AG04449 (cell line): ENCODE measurements at places on chromosomes 3 and 15.

- DNase-seq: no peak
Measured at GRCh38 chr15:68055224-68055705, 1.1 kb downstream of the PIAS1 start.

DNA sequence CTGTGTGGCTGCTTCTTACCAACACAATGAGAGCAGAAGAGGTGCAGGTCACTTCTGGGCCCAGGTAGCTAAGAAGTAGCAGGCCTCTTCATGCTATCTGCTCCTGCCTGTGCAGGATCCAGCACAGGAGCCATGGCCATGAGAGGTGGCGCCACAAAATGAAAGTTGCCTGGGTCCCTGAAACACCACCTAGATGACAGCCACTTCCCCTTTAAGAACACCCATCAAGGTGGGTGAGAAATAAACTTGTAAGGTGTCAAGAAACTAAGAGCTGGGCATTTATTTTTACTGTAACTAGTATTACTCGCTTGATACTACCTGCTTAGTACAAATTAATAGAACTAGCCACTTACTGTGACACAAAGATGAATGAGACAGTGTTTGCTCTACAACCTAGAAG, 484.6 kb upstream of the TBL1XR1 start:
- no peak for DNase-seq

DNA sequence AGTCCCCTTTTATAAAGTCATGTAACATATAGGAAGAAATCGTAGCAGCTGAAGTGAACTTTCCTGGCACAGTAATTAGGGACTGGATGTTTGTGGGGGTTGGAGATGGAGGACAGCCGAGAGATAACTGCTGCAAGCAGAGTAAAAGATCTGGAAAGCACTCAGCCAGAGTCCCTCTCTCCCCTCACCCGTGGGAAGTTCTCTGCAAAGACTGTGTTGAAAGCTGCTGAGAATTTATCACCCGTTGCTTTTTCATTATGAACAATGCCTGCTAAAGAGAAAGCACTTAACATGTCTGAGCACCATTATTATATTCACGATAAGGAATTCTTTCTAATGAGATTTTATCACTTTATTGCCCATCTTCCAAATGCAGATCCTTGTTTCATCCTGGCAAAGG, 248.8 kb downstream of the SHOX2 start:
- no peak for DNase-seq

- DNase-seq: no peak
Measured at GRCh38 chr3:50396502-50396901, 37.2 kb upstream of the TMEM115 start.

DNA sequence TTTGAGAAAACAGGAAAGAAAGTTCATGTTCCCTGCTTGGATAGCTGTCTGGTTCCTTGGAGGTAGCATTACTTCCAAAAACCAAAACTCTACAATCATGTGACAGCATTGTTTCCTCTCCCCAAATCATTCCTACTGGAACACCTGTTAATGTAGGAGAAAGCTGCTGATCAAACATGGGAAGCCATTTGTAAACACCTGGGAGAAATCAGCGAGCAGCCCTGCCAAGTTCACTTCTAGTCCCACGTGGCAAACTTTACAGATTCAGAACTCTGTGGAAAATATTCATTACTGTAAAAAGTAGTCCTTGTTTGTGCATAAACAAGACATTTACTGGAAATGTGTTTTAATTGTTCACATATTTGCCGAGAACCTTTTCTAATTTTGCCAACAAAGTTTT, 275.5 kb upstream of the AZI2 start:
- DNase-seq: no peak

DNA sequence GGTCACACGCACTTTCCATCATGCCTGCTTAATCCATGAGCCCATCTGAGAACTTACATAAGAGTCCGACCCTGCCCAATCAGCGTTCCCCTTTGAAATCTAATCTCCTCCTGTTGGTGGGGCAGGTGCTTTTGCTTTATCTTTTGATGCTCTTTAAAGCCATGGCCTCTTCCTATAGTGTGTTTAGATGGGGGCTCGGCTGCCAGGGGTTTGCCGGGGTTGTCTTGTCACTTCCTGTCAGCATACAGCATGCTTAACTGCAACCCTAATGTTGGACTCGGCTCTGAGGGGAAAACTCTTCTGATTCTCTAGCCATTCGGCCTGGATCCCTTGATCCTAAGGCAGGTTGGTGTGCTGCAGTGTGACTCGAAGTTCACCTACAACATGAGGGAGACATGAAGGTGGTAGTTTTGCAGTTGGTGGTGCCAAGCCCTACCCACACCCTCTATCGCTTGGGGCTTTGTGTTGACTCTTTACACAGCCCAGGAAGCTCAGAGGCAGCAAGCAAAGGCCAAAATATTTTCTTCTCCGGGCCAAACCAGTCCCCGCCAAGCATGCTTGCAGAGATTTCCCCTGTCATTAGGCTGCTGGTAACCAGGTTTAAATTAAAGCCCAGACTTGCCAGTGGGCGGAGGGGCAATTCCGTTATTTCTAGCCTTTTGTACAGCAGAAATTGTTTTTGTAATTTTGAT, 218.7 kb downstream of the FEZF2 start:
- no peak for DNase-seq

DNA sequence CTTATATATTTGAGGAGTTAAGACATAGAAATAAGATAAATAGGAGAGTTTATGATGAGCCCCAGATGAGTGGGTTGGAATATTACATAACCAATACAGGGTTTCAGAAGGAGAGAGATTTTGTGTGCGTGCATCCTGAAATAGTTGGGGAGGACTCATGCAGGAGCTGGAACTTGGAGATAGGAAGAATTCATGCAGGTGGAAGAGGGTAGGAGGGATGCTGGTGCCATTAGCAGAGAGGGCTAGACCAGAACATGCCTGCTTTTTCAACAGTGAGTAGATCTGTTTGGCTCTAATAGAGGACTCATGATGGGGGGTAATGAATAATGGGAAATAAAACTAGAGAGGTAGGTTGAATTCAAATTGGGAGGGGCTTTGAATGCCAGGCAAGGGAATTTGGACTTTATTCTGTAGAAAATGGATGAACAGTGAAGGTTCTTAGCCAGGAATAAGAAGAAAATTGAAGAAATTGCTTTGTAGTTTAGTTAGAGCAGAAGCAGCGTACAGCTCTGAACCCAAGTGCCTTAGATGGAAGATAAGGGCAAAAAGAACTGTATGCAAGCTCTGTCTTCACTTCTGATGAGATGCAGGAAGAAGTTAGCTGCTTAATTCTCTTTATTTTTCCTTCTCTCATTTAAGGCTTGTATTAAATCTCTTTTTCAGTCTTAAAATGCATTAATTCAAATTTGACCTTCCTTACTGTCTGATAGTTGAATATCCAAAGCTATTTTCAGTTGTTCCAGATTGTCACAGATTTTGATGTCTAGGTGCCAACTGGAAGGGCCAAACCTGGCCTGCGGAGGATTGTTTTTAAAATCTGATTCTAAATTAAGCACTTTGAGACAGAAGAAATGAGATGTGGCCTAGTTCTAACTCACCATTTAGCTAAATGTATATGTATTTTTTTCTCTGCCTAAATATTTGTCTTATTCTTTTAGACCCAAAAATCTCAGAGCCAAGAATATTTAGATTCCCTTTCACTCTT, 86.3 kb downstream of the PPM1L start:
- no peak for DNase-seq

- no peak for DNase-seq
Measured at GRCh38 chr3:98890965-98891910, 10.3 kb downstream of the DCBLD2 start.

DNA sequence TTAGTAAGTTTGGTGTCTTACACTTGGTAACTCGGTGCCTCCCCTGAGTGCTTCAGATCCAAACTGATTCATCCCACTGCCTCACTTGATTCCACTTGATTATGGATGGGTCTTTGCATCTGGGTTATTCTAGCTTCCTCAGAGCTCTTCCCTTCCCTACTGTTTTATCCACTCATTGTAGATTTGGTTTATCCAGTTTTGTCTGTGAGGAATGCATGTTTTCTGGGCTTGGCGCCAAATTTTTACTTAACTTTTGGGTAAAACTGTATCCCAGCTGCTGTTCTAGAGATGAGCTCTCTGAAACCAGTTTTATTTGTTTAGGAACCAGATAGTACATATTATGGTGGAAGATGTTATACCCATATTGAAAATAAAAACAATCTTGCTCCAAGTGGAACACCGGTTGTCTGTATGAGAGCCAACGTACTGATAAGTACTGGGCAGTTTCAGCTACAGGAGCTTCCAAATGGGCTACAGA, 20.9 kb downstream of the RAD54L2 start:
- peak; percentile 56 for DNase-seq

- no peak for DNase-seq
Measured at GRCh38 chr3:85589145-85589544, 630.4 kb downstream of the CADM2 start.

GRCh38 chr3:41050144-41050543, 149.2 kb upstream of the CTNNB1 start:
- DNase-seq: no peak

DNA sequence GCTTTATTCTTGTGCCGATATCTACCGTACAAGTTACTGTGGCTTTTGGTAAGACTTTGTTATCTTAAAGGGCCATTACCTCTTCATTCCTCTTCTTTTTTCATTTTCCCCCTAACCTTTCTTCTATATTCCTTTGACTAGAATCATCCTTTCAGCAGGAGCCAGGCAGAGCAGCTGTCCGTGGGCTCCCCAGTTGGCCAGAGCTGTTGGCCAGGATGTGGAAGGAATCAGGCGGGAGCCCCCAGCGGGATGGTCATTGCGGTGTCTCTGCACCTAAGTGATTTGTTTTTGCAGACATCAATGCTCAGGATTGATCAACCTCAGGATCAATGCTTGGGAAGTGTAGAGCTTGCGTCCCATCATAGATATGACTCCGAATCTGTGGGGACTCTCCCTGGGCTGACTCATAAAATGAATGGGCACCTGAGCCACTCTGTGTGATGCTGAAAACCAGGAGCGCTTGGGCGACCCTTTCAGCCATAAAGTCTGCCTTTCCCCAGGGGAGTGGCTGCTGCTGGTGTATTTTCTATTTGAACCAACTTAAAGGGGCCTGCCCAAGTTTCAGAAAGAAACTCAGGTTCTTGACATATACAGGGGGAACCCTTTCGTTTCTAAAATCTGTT, 21.7 kb downstream of the APBA2 start:
- DNase-seq: no peak

GRCh38 chr3:23439080-23439479, 236.0 kb downstream of the UBE2E2 start:
- DNase-seq: no peak

DNA sequence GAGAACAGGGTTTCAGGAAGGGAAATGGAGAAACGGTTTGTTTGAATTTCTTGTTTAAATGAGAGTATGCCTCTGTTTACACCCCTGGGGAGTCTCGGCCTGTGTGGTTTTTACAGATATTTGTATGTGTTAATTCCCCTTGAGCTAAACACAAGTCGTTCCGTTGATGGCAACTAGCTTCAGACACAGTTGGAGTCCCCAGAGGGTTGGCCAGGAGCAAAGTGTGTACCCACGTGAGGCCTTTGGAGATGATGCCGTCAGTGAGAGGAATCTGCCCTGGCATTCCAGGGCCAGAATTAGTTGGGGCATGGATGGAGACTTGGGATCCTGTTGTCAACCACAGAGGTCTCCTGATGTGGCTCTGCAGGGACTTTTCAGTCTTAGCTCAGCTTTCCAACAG, 44.0 kb downstream of the CEMIP start:
- DNase-seq: no peak

DNA sequence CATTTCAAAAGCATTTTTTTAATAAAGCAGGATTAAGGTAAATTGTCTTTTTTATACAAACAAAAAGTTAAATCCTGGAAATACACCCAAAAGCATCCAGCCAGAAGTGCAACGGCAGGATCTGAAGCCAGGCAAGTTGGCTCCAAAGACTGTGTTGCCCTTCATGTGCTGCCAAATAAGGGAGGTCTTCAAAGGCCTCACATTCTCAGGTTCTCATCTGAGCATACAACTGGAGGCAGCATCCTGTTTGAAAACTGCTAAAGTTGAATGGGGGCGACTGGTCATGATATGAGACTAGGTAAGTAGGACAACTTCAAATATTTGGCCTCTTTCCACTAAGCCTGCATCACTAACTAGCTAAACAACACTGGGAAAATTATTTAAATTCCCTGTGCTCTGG, 52.2 kb downstream of the IMPG2 start:
- DNase-seq: no peak

GRCh38 chr15:52678468-52679231, 538 bp downstream of the ATOSA start:
- DNase-seq: no peak

DNA sequence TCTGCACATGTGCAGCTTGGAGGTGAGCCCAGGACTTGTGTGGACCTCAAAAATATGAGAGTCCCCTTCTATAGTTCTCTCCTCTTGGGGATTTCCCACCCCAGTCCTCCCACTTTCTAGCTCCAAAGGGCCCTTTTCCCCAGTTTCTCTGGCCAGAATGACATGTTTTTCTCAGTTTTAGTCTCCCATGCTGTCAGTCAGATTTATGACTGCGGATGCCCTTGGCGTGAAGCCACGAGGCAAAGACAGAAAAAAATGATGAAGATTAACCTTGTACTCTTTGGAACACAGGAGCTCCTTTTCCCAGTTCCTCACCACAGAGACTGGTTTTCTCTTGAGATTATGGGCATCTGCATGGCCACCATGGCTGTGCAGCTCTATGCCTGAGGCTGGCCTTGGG, 72.0 kb upstream of the TTBK2 start:
- DNase-seq: no peak

- no peak for DNase-seq
Measured at GRCh38 chr15:64134345-64134829, 17.1 kb upstream of the SNX22 start.

DNA sequence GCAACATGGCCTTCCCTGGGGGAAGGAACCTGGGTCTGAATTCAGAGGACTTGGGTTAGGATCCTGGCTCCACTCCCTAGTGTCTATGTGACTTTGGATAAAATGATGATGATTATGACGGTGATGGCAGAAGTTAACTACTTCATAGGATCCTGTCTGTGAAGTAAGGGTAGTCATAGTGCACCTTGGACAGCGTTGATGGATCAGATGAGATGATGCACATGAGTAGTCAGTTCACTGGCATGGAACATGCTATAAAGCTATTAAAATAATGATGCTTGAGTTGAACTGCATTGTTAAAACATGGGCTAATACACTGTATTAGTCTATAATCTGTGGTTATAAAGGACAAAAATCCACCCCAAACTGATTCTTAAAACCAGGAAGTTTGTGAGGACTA, 62.0 kb downstream of the EEFSEC start:
- no peak for DNase-seq
